ENCODE measurements at places on chromosomes 5 and 9. TPM values are rescaled to one million over a fixed set of nuclear protein-coding genes. Genes with fewer than 3 reads are reported as not detected.
A peak's percentile ranks its signal among the peaks of the same experiment; 100 is the strongest.

DNA sequence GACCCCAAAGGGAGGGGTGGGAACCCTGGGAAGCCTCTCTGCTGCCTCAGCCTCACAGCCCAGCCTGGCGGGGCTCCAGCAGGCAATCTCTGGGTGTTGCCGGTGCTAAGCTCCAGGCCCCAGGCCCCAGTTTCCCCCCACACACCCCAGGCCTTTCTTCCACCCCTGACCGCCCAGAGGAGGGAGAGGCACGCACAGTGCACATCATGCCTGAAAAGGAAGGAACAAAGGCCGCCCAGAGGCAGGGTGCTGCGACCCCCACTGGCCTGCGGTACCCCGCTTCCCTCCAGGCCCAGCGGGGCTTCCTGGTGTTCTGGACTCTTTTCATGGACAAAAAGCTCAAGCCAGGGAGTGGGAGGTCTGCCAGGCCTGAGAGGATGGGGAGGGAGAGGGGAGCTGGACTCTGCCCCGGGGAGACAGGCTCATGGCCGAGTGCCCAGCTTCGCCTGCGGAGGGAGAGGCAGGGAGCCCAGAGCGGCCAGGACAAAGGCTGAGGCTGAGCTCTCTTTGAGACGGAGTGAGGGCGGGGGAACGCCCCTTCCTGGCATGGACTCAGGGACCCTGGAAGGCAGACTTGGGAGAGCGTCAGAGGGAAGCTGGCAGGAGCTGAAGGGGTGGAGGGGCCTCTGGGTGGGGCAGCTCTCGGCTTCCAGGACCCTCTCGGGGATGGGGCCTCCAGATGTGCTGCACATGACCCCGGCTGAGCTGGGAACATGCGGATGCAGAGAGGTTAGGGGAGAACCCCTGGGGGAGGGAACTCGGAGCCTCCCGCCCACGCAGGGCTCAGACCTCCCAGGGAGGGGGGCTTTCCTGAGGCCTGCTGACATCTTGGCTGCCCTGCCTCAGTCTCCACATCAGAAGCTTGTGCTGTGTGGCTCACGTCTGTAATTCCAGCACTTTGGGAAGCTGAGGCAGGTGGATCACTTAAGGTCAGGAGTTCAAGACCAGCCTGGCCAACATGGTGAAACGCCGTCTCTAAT is 1.8 kb upstream of the ENTPD2 start:
- DNase-seq = peak; percentile 95

The PCDHGB1 gene
- polyA plus RNA-seq = 0.31 TPM

The ORM2 gene
- 0.12 TPM for polyA plus RNA-seq

DNA sequence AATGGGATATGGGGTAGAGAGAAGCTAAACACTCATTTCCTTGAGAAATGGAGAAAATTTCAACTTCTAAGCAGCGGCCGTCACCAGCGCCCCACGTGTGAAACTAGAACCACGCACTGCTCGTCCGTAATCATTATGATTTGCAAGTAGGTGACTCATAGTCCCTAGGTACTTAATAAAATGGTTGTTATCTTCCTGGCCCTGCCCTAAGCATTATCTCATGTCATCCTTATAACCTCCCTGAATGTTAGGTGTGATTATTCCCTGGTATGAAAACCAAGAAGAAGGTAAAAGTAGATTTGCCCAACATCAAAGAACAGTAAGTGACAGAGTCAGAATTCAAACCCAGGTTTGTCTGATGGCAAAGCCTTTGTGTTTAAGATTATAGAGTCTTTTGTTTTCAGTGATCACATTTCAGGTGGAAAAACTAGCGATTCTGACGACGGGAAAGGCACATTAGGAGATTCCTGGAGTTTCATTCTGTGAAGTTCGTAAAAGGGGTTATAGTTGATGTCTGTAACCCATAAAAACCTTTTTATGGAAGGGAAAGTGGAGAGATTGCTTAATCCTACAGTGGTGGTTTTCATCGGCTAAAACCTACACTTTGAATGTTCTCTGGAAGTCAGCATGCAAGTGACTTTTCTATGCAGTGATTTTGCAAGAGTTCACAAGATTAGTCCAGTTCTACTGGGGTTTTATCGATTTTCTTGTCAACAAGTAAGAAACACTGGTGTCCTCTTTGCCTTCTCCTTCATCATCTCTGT is 202.9 kb upstream of the WWC1 start:
- DNase-seq = no peak

The RANBP3L gene
- polyA plus RNA-seq = 0.21 TPM

DNA sequence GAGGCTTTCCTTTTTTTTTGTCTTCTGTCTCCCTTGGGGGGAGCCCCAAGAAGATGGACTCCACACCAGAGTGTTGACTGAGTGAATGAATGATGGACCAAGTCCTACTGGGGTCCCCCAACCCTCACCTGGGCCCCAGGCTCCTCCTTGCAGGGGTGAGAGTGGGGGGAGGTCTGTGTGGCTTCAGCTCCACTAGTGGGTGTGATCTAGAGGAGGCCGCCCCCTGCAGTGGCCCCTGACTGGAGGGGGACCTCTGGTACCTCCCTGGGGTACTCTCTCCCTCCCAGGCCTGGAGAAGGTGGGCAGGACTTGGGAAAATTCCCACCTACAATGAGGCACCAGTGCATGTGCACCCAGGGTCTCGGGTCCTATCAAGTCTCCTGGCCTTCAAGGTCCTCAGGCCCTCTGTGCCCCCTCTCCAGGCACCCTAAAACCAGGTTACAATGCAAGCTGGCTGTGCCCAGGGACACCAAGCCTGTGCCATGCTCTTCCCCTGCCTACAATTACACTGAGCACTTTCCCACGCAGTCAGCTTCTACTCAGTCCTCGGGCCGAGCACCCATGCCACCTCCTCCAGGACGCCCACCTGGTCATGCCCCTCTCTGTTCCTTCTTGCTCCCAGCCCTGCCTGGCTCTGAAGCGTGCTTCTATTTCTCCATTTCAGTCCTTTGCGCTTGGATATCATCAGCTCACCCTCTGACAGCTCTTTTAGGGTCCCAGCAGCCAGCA is 117.2 kb upstream of the PHYKPL start:
- DNase-seq = no peak

GRCh38 chr9:99257723-99258389 is 35.8 kb downstream of the SEC61B start:
- DNase-seq = no peak

The ACOT12 gene
- not detected for polyA plus RNA-seq

DNA sequence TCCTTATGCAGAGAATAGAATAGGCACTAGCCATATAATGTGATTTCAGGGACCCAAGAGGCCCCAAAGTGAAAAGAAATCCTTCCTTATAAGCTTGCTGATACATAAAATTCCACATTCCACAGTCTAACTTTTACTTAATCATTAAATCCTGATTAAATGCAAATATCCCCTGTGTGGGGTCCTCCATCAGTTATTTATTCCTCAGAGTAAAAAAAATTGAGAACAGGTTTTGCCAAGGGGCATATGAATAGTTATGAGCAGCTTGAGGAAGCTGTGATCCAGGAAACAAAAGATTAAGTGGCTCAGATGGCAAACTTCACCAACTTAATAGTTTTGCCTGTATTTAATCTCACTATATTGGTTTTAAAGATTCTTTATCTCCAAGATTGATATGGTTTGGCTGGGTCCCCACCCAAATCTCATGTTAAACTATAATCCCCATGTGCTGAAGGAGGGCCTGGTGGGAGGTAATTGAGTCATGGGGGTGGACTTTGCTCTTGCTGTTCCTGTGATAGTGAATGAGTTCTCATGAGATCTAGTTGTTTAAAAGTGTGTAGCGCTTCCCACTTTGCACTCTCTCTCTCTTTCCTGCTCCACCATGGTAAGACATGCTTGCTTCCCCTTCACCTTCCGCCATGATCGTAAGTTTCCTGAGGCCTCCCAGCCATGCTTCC is 324.9 kb downstream of the NPR3 start:
- no peak for DNase-seq

DNA sequence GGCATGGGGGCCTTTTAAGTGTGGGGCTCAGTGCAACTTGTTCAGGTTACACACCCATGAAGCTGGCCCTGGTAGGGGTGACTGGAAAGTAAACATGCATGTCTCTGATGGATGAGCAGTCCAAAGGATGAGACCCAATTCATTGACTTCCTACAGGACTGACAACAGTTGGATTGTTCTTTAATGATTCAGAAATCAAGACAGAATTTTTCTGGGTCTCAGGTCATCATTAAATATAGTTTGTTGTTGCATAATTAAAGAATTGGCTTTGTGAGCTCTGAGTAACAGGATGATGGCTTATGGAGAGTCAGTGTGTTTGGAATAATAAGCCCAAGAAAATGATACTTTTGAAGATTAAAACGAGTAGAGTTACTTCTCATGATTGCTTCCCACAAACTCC is 604.2 kb upstream of the CLINT1 start:
- DNase-seq = no peak

GRCh38 chr9:93437996-93438395 is 13.5 kb upstream of the FAM120A start:
- no peak for DNase-seq

The IL12B gene
- not detected for polyA plus RNA-seq

DNA sequence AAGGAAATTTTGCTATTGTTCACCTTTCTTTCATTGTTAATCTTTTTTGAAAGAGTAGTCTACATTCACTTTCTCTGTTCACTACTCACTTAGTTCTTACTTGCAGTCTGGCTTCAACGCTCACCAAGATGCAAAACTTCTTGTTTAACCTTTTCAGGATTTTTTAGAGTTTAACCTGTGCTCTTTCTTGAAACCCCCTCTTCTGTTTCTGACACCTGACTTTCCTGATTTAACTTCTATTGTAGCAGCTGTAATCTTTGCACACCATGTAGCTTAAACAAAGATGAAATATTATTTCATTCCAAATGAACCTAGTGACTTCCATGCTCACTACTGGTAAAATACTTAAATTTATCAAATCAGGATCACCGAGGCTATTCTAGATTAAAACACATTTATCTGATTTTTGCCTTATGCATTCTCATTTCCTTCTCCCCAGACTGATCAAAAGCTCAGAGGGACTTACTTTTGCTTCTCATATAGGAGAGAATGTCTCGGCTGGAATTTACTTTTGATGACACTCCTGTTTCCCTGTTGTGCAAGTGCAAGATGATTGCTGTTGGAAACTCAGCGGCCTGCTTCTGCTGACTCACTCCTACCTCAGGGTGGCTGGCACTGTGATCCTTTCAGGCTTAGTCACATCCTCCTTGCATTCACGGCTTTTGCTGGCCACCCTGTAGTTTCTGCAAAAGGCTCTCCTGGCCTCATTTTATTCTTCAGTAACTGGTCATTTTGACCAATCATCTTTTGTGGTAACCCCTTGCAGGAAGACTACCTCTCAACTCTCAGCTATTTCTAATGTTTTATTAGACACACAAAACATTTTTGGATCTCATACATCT is 109.3 kb upstream of the IFNE start:
- no peak for DNase-seq

GRCh38 chr9:7216004-7216841 is 458.4 kb downstream of the KDM4C start:
- DNase-seq = no peak

GRCh38 chr9:133426011-133426410 is 3.8 kb downstream of the ADAMTS13 start:
- no peak for DNase-seq

DNA sequence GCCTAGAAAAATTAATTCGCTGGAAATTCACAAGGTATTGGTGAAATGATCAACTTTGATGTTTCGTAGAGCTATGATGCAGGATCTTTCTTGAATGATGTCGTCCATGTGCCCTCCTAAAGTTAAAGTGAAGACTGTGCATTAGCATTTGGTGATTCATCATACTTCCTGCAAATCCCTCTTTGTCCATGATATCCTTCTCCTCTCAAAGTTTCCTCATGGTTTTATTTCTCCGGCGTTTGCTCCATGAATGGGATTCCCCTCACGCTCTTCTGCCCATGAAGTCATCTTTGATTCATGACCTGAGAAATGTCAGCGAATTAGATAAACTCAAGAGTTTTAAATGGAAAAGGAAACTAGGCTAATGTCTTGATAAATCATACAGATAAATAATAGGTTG is 372.7 kb downstream of the PSAT1 start:
- DNase-seq = no peak

The MEGF10 gene
- 0.02 TPM for polyA plus RNA-seq

DNA sequence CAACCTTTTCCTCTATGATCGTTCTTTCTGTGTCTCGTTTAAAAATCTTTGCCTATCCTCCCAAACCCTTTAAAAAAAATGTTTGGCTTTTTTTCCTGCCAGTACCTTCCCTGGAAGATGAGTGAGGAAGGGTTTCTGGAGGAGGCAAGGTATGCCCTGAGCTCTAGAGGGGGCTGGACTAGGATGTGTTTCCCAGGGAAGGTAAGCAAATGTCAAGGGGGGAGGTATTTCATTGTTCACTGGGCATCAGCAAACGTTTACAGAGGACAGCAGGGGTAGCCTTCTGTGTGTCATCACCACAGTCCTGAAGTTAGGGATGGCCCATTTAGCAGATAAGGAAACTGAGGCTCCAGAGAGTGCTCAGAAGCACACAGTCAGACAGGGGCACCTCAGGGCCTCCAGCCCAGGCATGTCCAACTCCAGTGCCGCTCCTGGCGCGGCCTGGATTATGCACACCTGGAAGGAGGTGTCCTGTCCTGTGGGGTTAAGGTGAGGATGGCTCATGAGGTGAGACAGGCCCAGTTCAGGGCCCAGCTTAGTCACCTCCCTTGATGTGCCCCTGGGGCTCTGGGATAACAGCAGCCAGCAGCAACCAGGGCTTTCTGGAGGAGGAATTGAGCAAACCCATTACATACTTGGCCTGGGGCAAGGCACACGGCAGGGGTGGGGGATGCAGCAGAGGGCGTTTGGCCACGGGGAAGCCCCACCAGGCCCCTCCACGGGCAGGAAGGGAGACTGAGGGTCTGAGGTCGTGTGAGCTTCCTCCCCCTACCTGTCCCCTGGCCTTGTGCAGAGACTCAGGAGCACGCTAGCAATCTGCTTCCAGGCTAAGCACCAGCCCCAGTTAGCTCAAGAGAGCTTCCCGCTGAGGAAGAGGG is 100.3 kb upstream of the LMX1B start:
- no peak for DNase-seq

DNA sequence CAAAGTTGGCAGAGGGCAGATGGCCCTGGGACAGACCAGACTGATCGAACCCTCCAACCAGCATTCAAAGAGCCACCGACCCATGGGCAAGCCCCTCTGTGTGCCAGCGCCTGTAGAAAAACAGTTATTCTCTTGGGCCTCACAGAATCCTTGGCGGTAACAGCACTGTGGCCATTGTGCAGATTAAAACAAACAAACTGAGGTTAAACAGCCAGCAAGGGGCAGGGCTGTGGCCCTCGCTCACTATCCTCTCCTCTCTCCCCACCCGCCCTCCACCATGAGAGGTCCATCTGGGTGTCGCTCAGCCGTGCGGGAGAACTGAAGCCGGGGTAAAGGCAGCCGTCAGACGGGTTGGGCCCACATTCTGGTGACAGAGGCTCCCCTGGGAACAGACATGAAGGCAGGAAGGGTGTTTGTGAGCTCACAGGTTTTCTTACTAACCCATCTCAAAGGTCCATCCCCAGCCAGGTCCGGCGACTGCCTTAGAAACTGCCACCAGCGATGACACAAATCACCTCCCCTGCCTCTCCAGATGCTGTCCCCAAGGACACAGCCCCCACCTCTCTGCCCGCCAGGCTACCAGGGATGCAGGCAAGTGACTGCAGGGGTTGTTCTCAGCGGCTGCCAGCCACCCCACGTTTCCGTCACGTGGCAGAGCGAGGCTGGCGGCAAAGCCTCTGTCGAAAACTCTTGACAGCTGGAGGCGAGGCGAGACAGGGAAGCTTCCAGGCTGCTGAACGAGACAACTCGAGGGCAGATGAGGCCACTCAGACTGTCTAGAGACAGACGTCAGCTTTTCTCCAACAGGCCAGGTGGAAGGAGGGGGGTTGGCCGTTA is 75.8 kb upstream of the SARDH start:
- DNase-seq = peak; percentile 66
